Stimulated activated naive CD4-positive, alpha-beta T cell treated with Interleukin-2 at 50 U/mL for 16 hours (primary cell): ENCODE measurements at places on chromosomes 2 and 18.

DNA sequence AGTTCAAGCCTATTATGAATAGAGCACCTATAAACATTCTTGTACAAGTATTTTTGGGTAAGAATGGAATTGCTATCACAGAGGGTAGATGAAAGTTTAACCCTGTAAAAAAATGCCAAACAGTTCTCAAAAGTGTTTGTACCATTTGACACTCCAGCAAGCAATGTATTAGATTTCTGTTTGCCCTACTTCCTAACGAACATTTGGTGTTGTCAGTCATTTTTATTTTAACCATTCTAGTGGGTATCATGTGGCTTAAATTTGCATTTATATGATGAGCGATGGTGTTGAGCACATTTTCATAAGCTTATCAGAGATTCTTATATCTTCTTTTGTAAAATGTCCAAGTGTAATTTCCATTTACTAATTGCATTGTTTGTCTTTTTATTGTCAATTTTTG is 608.2 kb upstream of the ACVR2A start:
- DNase-seq: no peak

- DNase-seq: no peak
Observed at GRCh38 chr2:15943378-15944280, 3.3 kb downstream of the MYCN start.

DNA sequence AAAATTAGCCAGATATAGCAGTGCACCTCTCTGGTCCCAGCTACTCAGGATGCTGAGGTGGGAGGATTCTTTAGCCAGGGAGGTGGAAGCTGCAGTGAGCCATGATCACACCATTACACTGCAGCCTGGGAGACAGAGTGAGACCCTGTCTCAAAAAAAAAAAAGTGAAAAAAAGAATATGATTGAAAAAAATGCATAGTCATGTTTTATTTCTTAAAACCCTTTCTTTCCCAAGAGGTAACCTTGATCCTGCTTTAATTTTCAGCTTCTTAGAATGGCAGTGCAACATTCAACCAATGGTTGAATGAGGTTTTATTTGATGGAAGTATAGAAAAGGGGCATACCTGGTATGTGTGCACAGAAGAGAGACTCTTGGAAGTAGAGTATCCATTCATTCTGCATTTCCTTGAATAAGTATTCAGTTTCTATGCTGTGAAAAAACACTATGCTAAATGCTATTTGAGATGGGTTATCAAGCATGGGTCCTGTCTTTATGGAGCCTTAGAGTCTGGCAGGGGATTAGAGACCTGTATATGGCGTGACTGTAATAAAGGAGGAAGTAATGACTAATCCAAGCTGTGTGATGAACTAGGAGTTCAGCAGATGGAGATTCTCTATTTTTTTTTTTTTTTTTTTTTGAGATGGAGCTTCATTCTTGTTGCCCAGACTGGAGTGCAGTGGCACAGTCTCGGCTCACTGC is 146.3 kb downstream of the WDSUB1 start:
- no peak for DNase-seq

DNA sequence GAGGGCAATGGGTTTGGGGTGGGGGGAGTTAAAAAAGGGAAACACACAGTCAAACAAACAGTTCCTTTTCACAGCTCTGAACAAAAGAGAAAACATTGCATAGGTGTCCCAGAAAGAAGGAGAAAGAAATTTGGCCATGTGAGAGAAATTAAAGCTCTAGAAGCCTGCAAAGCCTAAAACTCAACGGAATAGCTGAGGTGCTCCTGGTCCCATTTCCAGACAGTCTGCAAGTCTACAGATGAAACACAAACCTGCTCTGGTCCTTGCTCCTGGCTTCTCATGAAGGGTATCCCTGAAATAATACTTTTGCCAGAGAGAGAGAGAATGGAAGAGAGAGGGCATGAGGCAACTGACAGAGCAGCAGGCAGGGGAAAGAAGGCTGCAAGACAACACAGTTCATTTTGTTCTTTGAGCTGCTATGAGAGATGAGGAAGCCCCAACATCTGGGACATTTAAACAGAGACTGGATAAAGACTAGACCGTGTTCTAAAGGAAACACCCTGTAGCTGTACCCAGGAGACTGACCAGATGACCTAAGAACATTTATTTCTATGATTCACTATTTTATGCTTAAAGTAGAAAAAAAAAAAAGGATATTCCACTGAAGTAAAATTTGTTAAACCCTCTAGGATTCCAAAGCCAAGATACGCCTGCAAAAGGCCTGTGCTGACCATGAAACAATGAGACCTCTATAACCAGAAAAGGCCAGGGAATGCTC is 57.3 kb upstream of the CYP26B1 start:
- DNase-seq: no peak

DNA sequence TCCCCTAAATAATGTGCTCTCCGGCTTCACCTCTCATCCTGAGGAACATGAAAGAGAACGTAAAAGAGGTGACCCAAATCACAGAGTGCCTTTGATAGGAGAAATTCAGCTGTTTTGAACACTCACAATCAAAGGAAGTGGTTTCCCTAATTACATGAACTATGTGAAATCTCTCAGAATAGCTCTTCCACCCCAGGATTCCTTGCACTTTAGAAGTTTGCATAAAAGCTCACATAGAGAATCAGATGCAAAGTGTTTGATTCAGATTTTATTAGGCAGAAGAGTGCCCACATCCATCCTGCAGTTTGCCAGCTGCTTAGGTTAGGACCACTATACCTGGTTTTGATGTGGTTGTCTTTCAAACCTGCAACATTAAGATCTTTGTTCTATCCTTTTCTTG is 61.0 kb downstream of the MAP3K20 start:
- DNase-seq: no peak

DNA sequence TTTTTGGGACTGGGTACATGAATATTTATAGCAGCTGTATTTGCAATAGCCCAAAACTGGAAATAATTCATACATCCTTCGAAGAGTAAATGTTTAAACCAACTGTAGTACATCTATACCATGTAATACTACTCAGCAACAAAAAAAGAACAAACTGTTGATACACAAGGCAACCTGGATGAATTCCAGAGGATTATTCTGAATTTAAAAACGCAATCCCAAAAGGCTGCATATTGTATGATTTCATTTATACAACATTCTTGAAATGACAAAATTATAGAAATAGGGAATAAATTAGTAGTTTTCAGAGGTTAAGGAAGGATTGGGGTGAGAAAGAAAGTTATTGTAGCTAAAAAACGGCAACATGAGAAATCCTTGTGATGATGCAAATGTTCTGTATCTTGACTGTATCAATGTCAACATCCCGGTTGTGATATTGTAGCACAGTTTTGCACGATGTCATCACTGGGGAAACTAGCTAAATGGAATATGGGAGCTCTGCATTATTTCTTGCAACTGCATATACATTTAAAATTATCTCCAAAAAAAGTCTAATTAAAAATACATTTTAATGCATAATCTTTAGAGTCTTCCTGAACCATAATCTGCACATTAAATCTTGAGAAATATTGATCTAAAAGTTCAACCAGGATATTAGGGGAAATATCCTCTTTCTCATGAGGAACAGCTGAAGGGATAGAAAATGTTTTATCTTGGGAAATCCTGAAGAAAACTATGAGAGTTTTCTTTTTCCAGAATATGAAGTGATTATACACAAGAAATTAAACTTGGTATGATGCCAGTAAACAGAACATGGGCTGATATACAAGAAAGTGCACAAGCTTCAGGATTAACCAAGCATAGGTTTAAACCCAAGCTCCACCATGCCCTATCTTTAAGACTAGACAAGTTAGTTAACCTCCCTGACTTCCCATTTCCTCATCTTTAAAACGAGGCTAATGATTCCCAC is 21.9 kb downstream of the EVA1A start:
- no peak for DNase-seq

DNA sequence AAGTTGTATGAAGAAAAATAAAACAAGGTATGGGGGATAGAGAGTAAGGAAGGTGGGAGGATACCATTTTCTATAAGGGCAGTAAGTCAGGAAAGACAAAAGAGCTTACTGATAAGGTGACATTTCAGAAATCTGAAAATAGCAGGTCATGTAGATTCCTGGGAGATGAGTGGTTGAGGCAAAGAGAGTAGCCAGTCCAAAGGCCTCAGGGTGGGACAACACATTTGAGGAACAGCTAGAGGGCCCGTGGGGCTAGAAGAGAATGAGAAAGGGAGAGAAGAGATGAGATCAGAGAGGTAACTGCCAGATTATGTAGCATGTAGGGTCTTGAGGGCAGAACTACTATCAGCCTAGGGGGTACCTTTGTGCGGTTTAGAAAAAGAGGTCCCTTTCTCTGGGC is 2.9 kb downstream of the CLHC1 start:
- no peak for DNase-seq

DNA sequence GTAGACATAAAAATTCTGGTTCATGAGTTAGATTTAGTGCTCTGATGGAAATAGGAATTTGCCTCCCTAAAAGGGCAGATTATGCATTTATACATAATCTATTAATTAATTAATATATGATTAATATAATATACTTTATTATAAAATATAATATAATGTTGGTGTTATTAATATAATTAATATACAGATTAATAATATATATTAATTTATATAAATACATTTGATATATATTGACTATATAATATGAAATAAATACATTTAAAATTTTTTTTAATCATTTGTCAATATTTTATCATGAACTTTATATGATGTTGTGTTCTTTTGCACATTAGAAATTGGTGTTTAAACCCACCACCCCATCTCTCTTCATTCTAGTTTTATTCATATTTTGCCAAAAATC is 652.1 kb upstream of the ZNF804A start:
- no peak for DNase-seq

- no peak for DNase-seq
Observed at GRCh38 chr2:229408356-229408755, 137.3 kb upstream of the PID1 start.

DNA sequence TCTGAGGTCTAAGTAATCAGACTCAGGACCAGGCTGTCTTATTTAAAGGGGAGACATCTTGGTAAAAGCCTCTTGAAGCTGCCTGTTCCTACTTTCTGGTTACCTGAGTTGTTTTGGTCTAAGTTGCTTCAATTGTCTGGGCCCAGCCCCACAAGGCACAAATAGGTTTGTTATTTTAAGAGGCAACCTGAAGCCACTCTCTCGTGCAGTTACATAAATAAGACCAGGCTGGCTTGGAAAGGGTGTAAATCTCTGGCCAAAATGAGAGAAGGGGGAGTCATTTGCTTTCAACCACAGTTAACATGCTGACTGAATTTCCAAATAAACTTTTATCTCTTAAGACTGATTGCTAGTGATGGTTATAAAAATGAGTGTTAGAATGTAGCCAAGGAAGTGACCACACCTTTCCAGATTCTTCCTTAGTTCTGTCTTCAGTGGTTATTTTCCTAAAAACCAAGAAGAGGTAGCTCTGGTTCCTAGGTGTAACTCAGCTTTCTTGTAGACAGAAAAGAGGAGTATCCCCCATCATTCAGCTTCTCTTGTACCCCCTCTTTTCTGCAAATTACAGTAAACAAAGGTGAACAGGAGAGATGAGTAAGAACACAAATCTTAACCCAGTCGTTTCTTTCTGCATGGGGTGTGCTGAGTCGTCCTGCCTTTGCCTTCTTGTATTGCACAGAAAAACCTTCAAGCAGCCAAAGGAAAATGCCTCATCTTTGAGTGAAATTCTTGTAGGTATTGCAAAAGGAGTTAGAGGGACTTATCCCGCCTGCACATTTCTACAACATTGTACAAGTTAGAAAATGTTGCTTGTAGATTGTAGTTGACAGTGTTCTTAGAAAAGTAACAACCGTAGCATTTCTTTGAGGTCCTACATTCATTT is 161.5 kb upstream of the NT5C1B start:
- DNase-seq: no peak

DNA sequence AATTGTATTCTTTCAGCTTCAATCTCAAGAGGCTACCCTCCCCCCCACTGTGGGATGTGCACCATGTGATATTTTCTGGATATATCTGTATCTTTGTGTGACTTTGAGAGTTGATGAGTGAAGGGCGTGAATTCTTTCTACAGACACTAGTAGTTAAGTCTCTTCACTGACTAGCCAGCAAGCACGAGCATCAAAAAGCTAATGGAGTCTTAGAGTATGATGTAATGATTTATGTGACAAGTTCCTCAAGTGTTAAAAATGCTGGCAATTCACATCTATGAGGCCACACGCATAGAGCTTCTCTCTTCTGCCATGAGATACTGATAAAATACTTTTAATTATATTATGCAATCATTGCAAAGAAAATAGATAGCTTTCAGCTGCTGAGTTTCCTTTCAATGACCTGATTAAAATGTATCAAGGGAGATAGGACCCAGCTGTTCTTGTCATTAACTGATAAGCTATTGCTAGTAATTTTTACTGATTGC is 304.8 kb downstream of the TRIB2 start:
- no peak for DNase-seq

DNA sequence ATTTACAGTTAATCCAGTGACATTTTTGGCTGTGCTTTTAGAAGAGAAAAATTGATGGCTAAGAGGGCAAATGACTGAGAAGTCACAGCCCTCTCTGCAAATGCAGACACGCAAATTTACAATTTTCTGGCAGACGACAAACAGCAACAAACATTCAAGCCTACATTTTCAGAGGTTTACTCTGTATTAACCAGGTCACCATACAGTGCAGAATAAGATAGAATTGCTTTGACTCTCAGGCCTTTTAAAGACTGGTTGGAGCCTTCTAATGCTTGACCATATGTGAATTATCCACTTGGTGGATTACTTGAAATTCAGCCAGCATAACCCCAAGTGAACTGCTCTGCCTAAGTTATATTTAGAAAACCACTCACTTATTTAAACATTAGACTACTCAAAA is 280.9 kb upstream of the STON1 start:
- no peak for DNase-seq

- DNase-seq: no peak
Observed at GRCh38 chr2:235570256-235570655, 76.4 kb downstream of the AGAP1 start.

GRCh38 chr2:16553226-16553625 is 112.4 kb downstream of the CYRIA start:
- DNase-seq: no peak

DNA sequence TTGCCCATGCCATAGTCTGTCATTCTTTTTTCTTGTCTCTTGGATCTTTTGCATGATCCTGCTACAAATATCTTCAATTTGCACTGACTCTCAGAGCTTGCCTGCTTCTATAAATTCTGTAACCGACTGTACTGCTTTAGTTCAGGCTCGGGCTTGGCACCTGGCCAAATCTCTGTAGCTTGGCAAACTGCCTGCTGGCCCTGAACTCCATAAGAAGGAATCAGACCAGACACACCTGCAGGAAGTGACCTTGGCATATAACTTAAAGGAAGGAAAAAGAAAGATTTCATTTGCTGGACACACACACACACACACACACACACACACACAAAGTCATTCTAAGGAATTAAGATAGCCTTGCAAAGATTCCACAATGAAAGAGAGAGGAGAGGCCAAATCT is 291.2 kb upstream of the DDX18 start:
- DNase-seq: no peak

- DNase-seq: no peak
Observed at GRCh38 chr2:154589514-154589913, 109.0 kb upstream of the KCNJ3 start.

- DNase-seq: no peak
Observed at GRCh38 chr2:127047716-127048617, 59.0 kb downstream of the BIN1 start.

GRCh38 chr2:105919826-105920225 is 175.1 kb downstream of the NCK2 start:
- peak; percentile 36 for DNase-seq

GRCh38 chr2:130869441-130870160 is 32.9 kb downstream of the ARHGEF4 start:
- DNase-seq: no peak
